MV-4-11 (cell line): ENCODE measurements at places on chromosomes 6 and 20.

GRCh38 chr6:130841128-130841728, 14.0 kb downstream of the SMLR1 start:
- peak; percentile 19 for DNase-seq

- no peak for DNase-seq
Observed at GRCh38 chr6:151224076-151224475, 15.7 kb upstream of the AKAP12 start.

GRCh38 chr6:87504441-87504840, 31.7 kb downstream of the SLC35A1 start:
- no peak for DNase-seq

DNA sequence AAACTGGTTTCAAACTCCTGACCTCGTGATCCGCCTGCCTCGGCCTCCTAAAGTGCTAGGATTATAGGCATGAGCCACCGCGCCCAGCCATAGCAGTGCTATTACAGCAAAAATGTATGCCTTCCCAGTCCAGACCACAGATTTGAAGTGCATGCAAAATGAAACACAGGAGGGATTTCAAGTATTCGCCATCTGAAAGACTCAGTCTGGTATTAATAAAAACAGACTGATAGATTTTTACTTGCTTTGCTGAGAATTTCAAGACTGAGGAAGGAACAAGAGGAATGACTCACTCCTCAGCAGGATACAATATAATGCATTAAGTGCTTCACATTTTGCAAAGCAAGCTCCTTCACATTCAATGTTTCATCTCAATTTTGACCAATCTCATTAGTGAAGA, 134.9 kb downstream of the TMEM200A start:
- no peak for DNase-seq

GRCh38 chr20:32457479-32457986, 99.4 kb downstream of the ASXL1 start:
- no peak for DNase-seq

GRCh38 chr6:157188213-157188612, 135.1 kb downstream of the TMEM242 start:
- no peak for DNase-seq

GRCh38 chr6:169775321-169775720, 23.9 kb downstream of the ERMARD start:
- peak; percentile 2 for DNase-seq

- DNase-seq = no peak
Observed at GRCh38 chr6:129353067-129353466, 356.9 kb downstream of the ARHGAP18 start.

DNA sequence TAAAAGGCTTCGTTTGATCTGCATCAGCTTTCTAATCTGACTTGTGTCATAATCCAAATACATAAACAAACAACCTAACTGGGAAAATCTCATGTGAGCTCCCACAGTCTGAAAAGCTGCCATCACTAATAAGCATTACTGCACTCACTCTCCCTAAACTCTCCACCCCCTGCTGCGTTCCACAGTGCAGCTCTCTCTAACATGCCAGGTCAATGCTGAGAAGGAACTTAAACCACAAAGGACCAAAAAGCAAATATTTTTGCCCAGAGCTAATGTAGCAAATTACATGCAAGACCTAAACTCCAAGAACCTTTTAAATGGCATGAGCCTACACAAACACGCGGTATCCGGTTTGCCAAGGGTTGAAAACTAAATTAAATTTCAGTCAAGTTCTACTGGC, 542.3 kb upstream of the JARID2 start:
- no peak for DNase-seq

GRCh38 chr6:107585815-107586435, 96.0 kb downstream of the SOBP start:
- DNase-seq = no peak

GRCh38 chr6:53915026-53915691, 120.4 kb downstream of the LRRC1 start:
- no peak for DNase-seq

DNA sequence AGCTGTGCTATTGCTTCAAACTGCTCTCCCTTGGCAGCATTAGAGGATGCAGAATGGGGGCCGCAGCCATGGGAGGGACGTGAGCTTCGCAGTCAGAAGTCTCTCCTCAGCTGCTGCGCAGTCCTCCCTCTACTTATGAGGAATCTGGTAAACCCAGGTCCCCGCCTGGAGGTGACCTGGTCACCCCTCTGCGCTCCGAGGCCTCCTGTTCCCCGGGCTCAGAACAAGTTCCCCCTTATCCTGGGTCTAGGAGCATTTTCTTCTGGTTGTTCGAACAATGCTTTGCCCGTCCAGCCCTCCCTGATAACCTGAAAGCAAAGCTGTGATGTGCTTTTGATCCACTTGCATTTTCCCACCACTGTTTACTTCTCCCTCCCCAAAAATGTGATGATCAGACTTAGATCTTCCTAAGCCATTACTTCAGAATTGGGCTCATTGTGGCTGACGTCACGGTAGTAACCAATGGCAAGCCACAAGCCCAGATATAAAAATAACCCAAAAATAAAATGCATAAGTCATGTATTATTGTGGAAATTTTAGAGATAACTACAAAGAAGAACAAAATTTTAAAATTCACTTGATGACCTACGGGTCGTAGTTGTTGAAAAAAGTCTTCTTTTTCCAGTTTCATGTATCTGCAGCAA, 80.7 kb downstream of the SERAC1 start:
- DNase-seq = peak; percentile 52
